ENCODE measurements at places on chromosomes 5 and 9.

GRCh38 chr5:80781356-80781755, 126.6 kb upstream of the DHFR start:
- no peak for DNase-seq

- no peak for DNase-seq
Observed at GRCh38 chr9:72684615-72685014, 163.2 kb downstream of the TMC1 start.

DNA sequence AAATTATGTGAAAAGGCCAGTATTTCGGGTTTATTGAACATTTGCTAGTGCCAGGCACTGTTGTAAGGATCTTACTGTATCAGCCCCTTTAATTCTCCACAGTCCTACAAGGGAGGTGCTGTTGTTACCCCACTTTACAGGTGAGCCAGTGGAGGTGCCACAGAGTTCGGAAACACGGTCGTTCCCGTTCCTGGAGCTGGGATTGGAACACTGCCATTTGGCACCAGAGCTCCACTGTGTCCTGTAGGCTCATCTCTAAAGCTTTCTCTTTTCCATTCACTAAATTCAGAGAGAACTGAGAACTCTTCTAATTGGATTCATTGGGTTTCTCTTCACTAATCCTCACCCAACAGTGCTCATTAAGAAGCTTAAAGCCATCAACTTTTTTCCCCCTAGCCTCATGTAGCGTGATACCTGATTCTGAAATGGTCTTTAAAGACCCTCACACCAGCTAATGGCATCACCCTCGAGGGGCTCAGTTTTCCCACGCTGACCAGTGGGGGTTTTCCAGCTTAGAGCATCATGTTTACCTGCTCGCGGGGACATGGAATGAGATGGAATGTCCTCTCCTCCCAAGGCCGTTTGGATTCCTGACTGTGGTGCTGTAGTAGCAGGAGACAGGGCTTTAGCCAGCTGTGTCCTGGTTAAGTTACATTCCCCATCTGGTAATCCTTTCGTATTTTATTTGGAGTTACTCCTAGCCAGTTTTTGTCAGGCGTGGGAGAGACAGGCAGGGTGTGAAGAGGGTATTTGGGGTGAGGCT, 5.8 kb downstream of the ERGIC1 start:
- DNase-seq, result no peak

DNA sequence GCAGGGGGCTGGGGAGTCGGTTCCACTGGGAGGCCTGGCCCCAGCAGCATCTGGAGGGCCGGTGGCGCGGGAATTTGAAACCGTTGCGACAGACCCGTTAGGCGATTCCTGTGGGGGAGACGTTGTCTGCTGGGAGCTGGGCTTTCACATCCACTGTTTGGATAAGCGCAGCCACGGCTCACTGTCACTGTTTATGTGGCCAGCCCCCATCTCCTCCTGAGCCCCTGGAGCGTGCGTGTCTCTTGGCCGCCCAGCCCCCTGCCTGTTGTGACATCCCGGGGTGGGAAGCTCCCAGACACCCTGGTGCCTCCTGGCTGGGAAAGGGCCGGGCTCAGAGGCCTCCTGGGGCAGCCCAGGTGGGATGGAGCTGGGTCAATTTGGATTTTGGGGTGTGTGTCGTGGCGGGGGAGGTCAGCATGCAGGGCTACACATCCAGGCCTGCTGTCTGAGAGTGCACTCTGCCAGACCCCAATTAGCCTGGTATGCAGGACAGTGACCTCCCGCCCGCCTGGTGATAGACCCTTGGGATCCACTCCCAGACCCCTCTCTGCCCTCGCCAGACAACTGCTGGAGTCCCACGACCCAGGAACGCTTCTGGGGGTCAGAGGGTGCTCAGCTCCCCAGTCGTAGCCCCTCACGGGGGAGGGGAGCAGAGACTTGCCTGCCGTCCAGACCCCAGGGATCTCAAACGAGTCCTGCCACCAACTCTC, 62.0 kb upstream of the RNU6ATAC start:
- no peak for DNase-seq

DNA sequence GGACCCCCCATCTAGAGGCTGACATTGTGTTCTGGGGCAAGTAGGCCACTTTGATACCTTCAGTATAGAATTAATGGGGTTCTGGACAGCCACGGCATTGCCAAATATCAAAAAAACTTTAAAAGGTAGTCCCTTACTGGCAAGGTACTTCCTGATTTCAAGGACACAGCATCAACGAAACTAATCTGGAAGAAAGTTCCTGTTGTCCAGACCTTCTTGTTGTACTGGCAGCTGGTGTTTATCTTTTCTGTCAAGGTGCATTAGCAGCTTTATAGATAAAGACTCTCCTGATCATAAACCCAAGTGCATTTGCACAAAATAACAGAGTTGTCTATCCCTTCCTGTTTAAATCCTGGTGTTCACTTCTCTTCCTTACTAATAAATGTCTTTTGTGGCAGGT, 23.7 kb upstream of the GOLGA1 start:
- no peak for DNase-seq

GRCh38 chr5:56012281-56012963, 17.7 kb upstream of the IL6ST start:
- DNase-seq, result no peak

GRCh38 chr9:98359569-98359968, 104.1 kb upstream of the TBC1D2 start:
- no peak for DNase-seq

DNA sequence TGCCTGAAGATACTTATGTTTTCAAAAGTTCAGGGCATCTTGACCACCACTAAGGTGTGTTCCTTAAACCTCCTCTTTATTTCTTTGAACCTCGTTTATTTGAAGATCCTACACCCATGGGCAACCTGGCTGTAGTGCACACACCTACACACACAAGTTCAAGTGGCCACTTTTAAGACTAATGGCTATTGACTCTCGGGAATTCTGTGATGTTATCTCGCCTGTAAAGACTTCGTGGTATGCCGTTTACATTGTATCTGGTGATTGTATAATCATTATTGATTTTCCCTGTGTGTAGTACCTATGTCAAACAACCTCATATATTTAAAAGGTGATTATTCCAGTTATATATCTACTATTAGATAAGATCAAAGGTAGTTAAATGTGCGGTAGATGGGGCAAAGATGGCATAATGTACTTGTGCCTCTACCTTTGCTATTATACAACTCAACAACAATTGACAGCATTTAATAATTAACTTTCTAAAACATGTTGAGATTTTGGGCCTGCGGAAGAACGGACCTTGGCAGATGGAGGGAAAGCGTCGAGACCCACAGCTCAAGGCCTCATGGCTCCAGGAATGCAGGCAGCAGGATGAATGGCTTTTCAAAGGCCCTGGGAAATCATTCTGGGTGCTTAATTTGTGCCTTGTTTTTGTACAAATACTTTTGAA, 51.4 kb upstream of the IRX2 start:
- DNase-seq, result no peak

DNA sequence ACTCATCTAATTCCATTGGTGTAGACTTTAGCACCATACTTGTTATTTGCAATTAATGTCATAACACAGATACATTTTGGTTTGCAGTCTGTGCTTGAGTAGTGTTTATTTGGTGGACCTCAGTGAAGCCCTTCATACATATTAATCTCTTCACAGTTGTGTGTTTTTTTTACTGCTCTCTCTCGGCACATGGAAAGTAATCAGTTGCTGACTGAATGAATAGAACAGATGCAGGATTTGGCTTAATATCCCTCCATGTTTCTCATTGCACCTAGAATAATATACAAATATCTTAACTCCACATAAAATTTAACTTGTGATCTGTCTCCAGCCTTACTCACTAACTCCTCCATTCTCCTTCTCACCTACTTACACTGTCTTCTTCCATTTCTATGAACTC, 319.1 kb downstream of the DMRT2 start:
- no peak for DNase-seq

DNA sequence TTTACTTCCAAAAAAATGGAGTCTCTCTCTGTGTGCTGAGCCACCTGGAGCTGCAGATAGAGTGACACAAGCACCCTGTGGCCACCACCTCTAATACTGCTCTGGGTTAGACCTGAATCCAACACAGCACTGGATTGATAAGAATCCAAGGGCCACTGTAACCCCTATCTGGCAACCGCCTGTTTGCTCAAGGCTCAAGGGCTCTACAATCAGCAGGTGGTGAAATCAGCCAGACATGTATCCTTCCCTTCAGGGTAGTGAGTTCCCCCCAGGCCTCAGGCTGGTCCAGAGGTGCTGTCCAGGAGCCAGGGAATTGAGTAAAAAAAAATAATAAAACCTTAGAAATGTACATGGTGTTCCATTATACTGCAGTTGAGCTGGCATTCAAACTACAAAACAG, 509.0 kb downstream of the KIF4B start:
- DNase-seq, result no peak

DNA sequence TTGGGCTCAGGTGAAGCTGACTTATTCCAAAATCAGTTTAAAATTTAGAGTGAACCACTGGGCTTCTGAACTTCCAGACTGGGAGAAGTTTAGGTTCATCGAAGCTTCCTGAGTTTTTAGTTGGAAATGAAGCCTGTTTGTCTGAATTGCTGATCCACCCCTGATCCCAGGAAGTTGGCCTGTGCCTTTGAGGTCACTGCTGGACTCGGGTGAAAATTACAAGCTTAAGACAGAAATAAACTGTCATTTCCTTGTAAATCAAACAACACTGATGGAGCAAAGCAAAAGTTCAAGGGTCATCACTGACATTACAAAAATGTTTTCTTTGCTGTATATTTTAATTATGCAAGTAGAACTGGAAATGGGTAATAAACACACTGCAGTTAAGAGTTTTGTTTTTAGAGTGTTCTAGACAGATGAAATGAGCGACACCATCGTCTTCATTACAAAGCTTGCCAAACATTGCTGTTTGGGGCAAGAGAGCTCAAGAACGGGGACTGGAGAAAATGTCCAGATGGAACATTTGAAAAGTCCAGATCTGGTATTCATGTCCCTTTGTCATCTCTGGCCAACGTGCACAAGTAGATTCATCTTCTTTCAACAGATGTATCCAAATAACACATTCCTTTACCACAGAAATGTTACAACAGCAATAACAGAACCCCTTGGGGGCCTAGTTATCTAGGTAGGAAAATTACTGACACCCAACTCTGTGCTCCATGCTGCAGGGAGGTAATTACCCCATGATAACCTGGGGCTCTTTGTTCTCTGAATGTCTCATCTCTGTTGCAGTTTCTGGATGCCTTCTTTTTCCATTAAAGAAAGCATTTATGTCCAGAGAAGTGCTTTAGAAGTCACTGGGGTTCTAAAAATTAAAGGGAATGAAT, 142.4 kb upstream of the ERCC6L2 start:
- DNase-seq, result no peak

DNA sequence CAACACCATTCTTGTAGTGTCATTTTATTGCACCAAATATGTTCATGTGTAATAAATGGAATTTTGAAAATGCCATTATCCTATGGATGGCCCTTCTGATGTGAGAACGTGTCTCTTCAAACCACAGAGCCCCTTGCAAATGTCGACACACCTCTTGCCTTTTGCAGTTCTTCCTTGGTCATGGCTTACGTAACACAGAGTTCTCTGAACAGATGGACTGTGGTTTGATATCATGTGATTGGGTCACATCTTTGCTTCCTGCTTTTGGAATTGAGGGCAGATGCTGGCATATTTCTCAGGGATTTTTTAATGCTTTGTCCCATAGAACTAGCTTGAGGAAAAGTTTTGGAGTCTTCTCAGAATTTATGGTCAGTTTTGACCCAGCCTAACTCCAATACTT, 4.6 kb downstream of the TGFBR1 start:
- no peak for DNase-seq

- no peak for DNase-seq
Observed at GRCh38 chr5:95537501-95537900, 17.3 kb downstream of the SKIC3 start.

DNA sequence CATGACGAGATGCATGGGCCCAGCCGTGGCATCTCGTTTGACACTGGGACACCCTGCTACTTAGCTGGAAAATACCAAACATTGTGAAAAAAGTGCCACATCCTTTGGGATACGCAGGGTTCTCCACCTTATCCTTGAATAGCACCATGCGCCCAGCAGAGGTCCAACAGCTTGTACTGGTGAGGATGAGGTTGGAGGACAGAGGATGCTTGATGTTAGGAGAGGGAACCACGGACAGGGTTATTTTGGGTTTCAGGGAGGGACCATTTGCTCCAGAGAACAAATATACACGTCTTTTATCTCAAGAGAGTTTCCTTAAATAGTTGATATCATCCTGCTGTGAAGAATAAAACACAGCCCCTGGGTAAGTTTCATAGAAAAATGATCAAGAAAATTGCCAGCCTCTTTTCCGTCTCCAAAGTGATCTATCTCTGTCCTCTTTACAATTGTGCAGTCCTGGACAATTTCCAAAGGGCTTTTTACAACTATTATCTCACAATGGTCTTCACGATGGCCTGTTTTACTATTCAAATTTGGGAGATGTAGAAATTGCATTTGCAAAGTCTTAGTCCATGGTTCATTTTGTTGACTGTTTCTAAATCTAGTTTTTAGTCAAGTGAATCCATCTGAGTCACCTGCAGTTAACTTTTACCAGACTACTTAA, 19.9 kb upstream of the FRRS1L start:
- no peak for DNase-seq

Data from NCI-H187 treated with DMSO at 0.1 percent for 48 hours (cell line).